ENCODE measurements at places on chromosomes 7 and 10.
A peak's percentile ranks its signal among the peaks of the same experiment; 100 is the strongest.

GRCh38 chr7:15681631-15682030 is 4.9 kb downstream of the MEOX2 start:
- DNase-seq: no peak

- DNase-seq: peak; percentile 52
These were observed 6.0 kb downstream of the AKR1B10 start for GRCh38 chr7:134533288-134533771.

GRCh38 chr10:1370298-1370697 is 314.1 kb downstream of the WDR37 start:
- DNase-seq: no peak

GRCh38 chr7:64879800-64880199 is 23.3 kb upstream of the ZNF273 start:
- DNase-seq: no peak

GRCh38 chr10:88428442-88428841 is 154.7 kb downstream of the RNLS start:
- DNase-seq: peak; percentile 16

- DNase-seq: no peak
These were observed 19.8 kb upstream of the RASSF4 start for GRCh38 chr10:44939691-44940401.

GRCh38 chr7:96827701-96828100 is 118.1 kb upstream of the SEM1 start:
- DNase-seq: no peak

GRCh38 chr10:122981066-122981464 is 864 bp downstream of the PSTK start:
- DNase-seq: peak; percentile 51

GRCh38 chr10:85045046-85045445 is 716.7 kb downstream of the CCSER2 start:
- DNase-seq: no peak

DNA sequence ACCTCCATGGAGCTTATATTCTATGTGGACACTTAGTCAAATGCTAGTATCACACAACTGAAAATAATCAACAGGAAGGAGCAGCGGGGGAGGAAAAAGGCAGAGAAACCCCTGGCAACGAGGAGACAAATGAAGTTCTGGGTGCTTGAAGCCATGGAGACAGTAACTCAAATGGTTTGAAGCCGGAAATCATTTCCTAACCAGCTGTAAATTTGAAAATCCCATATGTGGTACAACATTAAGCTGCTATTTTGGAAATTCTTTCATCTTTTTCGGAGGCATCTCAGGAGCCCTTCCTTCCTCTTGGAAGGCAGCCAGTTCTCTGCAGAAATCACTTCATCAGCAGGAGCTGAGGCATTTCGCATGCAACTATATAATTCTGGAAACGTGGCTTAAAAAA is 91.4 kb downstream of the PPP1R3C start:
- peak; percentile 79 for DNase-seq

DNA sequence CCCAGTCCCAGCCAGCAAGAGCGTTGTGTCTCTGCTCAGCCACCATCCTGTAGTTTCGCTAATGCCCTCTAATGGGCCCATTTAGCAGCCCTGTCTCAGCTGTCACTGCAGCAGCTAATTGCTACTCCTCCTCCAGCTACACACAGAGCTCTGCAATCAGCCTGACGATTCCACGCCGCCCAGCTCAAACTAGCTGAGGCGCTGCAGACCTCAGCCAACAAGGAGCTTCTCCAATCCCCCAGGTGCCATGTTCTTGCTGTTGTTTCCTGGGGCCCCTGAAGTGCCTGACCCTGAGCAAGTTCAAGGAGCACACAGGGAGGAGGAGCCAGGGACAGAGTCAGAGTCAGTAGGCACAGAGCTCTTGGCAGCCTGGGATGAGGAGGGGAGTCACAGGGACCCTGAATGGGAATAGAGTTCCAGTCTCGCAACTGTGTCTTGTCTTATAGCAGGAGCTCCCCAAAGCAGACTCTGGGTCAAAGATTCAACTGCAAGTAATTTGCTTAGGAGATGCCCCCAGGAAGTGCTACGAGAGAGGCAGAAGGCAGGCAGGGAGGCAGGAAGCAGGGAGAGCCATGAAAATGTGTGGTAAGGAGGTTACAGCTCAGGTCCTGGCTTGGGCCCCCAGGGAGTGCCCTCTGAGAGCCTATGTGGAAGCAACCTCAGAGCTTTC is 135.8 kb upstream of the UNC5B start:
- DNase-seq: no peak

DNA sequence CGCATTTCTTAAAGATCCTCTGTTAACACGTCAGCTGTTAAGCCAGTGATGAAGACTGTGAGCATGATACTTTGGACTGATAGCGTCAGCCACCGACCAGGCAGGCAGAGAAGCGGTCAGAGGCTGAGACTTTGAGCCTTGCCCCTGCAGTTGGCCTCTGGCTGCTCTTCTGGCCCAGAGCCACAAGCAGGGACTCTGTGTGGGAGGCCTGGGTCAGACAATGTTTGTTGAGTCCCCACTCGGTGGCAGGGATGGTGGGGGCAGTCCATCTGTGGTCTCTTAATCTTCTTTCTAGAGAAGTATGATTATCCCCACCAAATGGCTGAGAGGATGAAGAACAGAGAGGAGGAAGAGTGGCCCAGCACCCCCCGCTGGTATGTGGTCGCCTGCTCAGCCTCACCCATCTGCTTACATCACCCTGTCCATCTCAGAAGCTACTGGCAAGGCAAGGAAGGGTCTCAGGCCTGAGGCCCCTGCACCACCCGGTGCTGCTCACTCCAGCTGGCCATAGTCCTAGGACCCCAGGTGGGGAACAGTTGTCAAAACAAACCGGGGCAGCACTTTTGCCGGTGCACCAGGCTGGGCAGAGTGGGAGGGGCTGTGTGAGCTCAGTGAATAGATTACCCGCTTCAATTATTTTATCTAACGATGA is 202.9 kb downstream of the GRID1 start:
- no peak for DNase-seq

DNA sequence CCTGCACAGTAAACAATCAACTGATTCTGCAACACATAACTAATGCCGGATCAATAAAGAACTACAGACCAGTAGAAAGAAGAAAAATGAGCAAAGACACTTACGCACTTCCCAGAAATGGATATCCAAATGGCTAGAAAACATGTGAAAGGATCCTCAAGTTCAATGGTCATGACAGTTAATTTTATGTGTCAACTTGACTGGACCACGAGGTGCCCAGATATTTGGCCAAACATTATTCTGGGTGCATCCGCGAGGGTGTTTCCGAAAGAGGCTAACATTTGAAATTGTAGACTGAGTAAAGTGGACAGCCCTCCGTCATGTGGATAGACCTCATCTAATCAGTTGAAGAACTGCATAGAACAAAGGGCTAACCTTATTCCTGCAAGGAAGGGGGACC is 102.0 kb downstream of the SFMBT2 start:
- DNase-seq: no peak

GRCh38 chr10:102791754-102792395 is 45.3 kb downstream of the CYP17A1 start:
- DNase-seq: no peak

DNA sequence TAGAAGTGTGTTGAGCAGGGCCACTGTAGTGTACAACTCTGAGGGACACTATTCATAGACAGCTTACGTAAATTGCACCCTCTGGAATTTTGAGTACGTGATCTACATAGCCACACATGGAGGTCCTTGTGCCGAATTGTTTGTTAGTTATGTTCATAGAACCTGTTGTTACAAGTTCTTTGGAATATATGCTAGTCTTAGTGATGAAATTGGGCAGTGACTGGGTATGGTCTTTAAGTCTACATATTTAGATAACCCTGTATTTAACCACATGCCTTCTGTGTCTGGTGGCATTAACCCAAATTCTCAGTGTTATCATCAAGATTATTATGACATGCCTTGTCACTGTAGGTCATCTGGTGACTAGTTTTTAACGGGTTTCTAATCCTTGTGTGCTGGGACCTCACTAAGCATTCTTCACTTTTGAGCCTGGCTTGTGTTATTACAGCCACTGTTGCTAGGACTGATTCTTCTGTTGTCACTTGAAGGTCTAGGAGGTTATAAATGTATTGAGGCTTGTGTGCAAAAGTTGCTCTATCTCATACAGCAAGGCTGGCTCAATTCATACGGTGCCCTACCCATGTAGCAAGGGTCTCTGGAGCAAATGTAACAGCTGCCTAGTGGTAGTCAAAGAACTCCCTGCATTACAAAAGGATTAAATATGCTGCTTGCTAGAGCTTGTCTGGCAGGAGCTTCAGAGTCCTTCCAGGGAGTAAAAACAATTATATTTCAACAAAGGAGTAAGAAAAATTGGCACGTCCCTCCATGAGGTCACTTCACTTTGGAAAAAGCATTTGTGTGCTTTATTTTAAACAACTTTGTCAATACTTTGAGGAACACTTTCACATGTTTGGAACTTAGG is 65.4 kb downstream of the CDK14 start:
- peak; percentile 29 for DNase-seq

- no peak for DNase-seq
These were observed 686.4 kb upstream of the C7orf33 start for GRCh38 chr7:147904219-147904576.

DNA sequence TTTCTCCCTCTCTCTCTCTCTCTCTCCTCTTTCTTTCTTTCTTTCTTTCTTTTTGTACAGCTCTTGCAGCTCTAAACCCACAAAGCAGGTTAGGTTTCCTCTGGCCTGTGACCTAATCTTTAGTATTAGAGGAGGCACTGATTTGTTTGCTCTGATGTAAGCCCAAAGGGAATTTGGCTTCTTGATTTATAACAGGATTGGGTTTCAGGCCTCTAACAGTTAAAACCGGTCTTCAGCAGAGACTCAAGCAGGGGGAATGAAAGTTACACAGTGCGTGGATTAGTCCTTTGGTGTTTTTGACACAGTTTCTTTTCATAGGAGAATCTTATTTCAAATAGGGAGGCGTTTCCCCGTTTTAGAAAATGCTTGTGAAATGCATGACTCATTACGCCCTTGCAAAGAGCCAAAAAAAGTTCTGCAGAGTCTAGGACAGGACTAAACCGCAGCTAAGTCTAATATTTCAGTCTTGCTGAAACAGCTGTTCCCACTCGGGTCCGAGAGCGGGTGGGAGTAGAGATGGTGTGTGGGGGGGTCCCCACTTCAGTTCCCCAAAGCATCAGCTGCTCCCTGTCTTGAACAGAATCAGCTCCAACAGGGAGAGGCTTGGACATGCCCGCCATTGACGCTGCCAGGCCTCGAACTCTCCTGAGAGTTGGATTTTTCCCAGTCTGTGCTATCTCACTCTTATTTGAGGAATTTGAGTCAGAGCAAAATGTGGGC is 296.5 kb upstream of the PITRM1 start:
- DNase-seq: peak; percentile 96

- no peak for DNase-seq
These were observed 819.2 kb upstream of the C7orf33 start for GRCh38 chr7:147771344-147771743.

GRCh38 chr7:37092548-37092947 is 356.1 kb downstream of the ELMO1 start:
- DNase-seq: no peak

- no peak for DNase-seq
These were observed 129.9 kb downstream of the ADARB2 start for GRCh38 chr10:1607466-1607865.

GRCh38 chr10:14815681-14816080 is 22.2 kb downstream of the CDNF start:
- DNase-seq: no peak

DNA sequence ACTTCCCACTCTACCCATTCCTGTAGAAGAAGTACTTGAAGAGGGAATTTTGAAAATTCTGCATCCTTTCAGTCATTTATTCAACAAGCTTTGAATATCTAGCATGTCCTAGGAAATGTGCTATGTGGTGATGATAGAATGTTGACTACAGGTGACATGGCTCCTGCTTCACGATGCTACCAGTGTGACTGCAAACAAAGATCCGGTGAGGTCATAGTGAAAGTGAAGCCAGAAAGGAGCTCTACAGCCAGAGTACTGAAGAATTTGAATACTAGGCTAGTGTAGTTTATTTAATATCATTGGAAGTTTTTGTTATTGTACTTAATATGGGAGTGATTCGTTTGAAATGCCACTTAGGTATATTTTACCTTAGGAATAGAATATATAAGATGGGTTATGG is 348.1 kb downstream of the TFEC start:
- no peak for DNase-seq

DNA sequence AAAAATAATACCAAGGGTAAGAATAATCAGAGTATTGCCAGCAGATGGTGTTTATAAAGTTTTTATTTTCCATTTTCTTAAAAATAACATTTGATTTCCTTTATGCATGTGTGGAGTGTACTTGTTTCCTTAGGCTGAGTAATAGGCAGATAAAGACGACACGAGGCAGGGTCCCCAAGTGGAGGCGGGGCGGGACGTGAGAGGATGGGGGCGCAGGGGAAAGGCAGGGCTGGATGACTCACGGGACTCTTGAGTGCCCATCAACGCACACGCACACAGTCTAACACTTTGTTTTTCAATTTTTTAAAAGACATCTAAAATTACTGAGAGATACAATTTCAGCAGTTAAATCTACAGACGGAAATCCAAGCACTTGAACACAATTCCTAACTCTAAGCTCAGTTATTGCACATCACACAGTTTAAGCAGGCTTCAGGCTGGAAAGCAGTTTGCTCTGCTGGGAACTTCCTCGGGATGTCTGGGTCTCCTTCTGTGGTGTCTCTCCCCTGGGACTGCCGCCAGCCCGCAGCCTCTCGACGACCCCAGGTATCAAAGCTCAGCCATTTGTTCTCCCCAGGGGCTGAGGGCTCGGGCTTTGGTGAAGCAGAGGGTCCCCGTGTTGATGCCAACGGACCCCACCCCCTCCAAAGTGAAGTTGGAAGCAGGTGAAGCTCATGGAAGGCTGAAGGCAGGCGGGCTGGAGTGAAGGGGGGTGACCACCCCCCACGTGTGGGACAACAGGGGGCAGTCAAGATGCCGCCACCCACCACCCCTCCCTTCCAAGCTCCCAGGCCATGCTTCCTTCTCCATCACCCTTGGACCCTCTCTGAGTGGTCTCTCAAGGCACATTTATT is 29.1 kb downstream of the SPOCK2 start:
- no peak for DNase-seq

GRCh38 chr7:129830949-129831348 is 121.8 kb downstream of the UBE2H start:
- no peak for DNase-seq

DNA sequence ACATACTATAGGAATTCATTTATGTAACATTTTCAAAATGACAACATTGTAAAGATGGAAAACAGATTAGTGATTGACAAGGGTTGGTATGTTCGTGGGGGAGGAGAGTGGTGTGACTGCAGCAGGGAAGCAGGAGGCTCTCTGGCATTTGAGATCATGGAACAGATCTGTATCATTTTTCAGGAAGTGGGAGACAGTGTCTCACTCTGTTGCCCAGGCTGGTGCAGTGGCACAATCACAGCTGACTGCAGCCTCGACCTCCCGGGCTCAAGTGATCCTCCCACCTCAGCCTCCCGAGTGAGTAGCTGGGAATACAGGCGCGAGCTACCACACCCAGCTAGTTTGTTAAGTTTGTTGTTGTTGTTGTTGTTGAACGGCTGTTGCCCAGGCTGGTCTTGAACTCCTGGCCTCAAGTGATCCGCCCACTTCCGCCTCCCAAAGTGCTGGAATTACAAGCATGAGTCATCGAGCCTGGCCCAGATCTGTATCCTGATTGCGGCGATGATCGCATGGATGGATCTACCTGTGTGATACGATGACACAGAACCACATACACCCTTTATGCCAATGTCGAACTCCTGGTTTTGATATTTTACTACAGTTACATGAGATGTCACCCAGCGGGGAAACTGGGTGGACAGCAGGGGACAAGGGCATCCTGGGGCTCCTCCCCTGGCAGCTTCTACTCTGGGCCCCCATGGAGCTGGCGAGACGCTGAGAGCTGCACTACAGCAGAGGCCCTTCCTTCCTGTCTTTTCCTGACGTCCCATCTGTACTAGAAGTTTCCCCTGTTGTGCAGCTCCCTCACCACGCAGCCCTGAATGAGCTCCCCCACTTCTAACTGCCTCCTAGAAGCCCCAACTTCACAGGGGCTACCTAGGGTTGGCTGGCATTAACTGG is 12.3 kb upstream of the CYTH3 start:
- peak; percentile 40 for DNase-seq

Data from fibroblast of skin of right biceps (primary cell).